Stimulated activated CD4-positive, alpha-beta T cell treated with anti-CD3 and anti-CD28 coated beads, Interleukin-2, amount 100 ng/mL, for 24 hours (primary cell): ENCODE measurements at places on chromosomes 2 and 18.

DNA sequence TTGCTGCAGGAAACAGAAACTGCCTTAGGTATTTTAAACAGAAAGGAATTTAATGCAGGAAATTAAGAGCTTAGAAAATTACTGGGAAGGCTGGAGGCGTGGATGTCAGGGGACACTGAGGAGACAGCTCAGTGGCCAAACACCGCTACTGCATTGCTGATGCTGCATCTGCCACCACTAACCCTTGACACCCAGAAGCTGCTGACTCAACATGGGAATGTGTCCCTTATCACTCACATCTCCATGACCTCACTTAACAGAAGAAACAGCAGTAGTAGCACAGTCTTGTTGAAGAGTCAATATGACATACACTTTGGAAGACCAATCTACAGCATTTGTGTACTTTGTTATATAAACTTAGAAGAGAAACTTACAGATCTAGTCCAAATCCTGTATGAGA is 906.1 kb downstream of the SLC4A3 start:
- no peak for DNase-seq

- no peak for DNase-seq
Measured at GRCh38 chr2:204187229-204188083, 250.9 kb downstream of the ICOS start.

- no peak for DNase-seq
Measured at GRCh38 chr18:14189858-14190257, 57.6 kb upstream of the ZNF519 start.

- DNase-seq: no peak
Measured at GRCh38 chr2:12170121-12170520, 423.7 kb downstream of the LPIN1 start.

DNA sequence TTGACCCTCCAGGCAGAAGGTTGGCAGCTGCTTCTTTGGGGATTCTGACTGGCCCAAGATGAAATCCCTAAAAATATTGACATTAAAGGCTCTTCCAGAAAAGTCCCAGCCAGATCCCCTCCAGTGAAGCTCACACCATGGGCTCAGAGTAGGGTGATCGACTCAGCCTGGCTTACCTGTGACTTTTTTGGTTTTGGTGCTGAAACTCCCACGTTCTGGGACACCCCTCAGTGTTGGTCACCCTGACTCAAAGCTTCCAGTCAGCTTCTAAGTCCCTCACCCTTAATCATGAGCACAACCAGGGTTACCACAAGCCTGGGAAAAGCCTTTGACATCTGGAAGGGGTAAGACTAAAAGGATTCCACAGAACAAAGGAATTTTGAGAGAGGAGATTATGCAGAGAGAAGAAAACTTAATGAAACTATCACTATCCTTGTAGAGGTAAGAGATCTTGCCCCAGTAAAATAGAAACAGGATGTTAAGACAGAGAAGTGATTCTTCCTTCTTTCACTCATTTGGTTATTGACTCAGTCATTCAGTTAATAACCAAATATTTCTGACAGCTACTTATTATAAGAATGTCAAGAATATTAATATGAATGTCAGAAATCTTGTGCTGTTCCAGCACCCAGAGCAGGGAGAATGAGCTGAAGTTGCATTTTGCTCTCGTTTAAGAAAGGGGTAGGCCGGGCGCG is 66.8 kb upstream of the SEC11C start:
- DNase-seq: no peak

DNA sequence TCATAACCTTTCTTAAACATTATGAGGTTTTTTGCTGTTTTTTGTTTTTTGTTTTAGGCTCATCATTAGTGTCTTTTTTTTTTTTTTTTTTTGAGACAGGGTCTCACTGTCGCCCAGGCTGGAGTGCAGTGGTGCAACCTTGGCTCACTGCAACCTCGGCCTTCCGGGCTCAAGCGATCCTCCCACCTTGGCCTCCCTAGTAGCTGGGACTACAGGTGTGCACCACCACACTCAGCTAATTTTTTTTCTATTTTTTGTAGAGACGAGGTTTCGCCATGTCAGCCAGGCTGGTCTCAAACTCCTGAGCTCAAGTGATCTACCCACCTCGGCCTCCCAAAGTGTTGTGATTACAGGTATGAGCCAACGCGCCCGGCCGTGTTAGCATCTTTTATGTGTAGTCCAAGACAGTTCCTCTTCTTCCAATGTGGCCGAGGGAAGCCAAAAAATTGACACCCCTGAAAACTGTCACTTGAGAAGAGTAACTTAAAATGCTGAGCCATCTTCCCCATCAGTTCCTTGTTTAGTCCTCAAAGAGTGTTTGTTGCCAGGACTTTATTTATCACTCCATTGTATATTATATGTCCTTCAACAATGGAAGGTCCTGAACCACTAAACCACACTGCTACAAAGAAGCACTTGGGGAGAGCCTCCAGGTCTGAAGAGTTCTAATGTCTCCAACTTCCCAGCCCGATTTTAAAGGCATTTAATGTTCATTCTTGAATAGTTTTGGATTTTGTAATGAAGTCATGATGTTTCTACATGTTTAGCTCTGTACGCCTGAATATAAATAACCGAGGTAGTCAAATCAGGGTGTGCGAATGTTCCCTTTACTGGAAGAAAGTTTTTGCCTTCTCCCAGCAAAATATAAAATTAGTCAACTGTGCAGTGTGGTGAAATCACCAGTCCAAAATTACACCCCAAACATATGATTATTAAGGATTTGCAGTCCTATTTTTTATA is 26.4 kb downstream of the ZNF516 start:
- no peak for DNase-seq

- DNase-seq: no peak
Measured at GRCh38 chr2:237567276-237568029, 1.1 kb downstream of the PRLH start.

GRCh38 chr2:215777465-215778044 is 235.8 kb downstream of the MREG start:
- no peak for DNase-seq
